Inflammatory macrophage (primary cell): ENCODE measurements at places on chromosomes 16 and 17.

DNA sequence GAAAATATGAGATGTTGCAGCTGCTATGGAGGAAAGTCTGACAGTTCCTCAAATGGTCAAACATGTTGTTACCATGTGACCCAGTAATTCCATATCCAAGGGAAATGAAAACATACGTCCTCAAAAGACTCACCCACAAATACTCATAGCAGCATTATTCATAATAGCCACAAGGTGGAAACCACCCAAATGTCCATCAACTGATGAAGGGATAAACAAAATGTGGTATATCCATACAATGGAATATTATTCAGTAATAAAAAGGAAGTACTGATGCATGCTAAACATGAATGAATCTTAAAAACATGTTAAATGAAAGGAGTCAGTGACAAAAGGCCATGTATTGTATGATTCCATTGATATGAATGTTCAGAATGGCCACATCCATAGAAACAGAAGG lies 140.2 kb downstream of the PITPNC1 start:
- DNase-seq = peak; percentile 36

- no peak for DNase-seq
Measured at GRCh38 chr17:79541056-79541850, 69.6 kb downstream of the RBFOX3 start.

- DNase-seq = no peak
Measured at GRCh38 chr16:50244140-50244503, 22.2 kb upstream of the ADCY7 start.

- DNase-seq = no peak
Measured at GRCh38 chr16:77480681-77481315, 46.0 kb upstream of the ADAMTS18 start.

DNA sequence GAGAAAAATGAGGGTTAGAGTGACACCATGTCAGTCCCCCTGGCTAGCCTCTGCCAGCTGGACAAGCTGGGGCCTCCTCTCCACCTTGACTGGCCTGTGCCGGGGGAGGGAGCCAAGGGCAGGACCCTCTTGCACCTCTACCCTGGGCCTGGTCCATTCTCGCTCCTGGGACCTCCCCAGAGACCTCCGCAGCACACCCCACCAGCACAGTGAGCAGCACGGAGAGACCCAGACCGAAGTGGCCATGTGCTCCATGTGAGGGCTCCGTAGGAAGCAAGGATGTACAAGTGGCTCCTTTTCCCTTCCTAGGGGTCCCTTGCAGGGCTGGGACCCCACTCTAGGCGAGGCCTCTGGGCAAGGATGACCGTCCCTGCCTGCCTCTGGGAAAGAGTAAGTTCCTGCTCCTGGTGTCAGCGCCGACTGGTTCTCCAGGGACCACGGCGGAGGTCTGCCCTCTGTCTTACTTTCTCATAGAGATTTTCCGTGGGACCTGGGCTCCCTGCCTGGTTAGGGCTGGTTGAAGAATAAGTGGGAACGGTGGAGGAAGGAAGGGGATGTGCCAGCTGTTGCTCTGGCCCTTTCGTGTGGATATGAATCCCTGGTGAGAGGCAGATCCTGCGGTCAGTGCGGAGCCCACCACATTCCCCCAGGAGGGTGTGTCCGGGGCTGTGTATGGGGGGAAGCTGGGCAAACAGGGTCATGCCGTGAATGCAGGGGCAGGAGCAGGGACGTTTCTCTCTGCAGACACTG lies 124.2 kb downstream of the METRNL start:
- no peak for DNase-seq
